ENCODE measurements at places on chromosomes 2 and 18.

GRCh38 chr2:232367591-232368233 lies 10.8 kb upstream of the ALPP start:
- no peak for DNase-seq

GRCh38 chr2:69683170-69683971 lies 39.8 kb upstream of the AAK1 start:
- DNase-seq: peak; percentile 73

DNA sequence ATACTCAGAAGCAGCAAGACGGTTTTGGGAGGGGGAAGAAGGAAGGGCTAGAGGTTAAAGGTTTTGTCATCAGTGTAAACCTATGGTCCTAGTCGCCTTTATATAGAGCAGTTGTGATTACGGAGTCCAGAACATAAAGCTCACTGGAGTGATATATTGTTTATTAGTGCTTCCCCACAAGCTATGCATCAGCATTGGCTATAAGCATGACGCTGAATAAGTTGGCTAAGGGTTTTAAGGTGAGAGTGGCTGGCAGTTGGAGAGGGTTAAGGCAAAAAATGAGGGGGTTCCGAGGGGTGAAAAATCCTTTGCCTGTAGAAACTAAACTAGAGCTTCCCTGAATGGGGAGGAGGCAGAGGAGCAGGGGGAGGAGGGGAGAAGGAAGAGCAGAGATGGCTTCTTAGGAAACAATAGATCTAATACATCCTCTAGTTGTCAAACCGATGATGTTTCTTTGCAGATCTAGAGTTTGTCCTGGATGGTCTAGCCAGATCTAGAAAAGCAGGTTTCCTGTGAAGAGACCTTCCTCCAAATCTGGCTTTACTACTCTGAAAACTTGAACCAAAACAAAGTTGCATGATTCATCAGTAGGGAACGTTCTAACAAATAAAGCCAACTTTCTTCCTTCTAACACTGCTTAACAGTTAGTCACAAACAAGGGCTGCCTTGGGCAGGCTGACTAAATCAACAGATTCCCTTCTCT lies 2.5 kb downstream of the KLF7 start:
- peak; percentile 97 for DNase-seq

GRCh38 chr2:213004197-213004821 lies 147.1 kb downstream of the IKZF2 start:
- DNase-seq: no peak

DNA sequence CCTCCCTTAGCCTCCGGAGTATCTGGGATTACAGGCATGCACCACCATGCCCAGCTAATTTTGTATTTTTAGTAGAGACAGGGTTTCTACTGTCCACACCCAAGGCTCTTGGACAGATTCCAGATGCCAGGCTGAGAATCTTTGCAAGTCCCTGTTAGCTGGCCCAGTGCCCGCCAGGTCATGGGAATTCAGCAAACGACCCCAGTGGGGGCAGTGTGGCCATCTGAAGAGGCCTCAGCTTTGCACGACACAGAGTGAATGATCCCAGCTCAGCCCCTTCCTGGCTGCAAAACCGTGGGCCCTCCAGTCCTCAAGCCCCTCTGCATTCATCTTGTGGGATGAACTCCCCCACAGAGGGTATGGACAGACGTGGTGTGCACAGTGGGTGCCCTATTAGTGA lies 179.5 kb upstream of the ID2 start:
- no peak for DNase-seq

DNA sequence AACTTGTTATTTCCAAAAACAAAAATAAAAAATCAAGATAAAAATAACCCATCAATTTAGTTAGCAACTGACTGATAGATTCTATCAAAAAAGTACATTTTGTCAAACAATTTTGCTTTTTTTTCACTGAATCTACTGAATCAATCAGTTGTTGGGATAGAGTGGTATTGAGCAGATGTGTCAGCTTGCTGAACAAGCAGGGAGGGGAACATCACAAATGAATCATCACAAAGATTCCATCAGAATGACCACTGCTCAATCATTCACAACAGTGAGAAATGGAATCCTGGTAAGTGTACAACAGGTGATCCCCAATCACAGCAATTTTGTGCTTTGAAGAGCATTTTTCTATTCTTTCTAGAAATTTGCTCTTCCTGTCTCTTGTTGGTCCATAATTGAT lies 12.3 kb upstream of the SLC14A2 start:
- peak; percentile 79 for DNase-seq

- no peak for DNase-seq
These were observed 65.0 kb upstream of the LYPD1 start for GRCh38 chr2:132734961-132735360.

- peak; percentile 55 for DNase-seq
These were observed 213.1 kb downstream of the EXOC6B start for GRCh38 chr2:72612614-72613160.

DNA sequence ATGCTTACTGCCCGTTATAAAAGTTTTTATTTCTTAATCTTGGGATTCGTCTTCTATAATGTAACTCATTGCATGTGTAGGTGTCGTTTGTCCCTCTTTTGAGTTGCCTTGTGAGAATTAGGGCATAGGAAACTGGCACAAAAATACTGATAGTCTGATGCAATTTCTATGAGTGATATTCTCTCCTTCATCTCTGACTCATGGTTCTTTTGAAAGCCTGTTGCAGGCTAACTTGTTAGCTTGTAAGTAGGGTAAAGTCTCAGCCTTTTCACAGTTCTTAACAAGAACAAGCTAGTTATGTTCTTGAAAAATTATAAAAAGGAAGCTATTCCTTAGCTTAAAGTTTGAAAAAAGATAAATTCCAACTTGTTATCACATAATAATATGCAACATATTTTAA lies 1085.4 kb upstream of the NRXN1 start:
- DNase-seq: peak; percentile 72

- DNase-seq: peak; percentile 11
These were observed 57.7 kb downstream of the METTL4 start for GRCh38 chr18:2513616-2514015.

GRCh38 chr2:26478366-26478765 lies 442 bp upstream of the OTOF start:
- DNase-seq: no peak

DNA sequence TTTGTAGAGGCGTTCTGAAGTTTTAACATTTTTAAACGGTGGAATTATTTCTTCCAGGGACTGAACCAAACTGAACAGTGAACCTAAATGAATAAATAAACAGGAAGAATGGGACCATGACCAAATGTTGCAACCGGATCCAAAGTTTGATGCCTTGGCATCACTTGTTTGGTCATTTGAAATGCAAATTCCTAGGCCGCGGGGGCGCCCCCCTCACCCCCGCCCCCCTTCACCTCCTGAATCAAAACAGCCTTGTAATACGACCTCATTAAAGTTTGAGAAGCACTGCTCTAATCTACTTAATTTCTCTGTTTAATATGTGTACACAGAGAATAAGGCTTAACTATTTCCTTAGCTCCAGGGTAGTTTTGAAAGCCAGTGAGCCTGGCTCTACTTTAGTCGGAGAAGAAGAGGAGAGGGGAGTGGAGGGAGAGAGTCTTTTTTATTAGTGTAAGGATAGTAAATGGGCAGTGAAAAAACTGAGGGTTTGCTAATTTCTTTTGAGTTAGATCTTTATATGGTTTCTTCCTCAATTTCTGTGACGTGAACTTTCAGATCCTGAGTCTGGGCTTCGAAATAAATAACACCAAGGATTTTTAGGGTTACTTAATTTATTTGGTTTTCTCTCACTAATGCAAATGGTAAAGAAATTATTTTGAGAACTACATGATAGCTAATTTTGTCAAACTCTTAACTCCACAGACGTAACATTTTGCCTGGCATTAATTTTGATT lies 5.7 kb downstream of the C2orf80 start:
- no peak for DNase-seq

DNA sequence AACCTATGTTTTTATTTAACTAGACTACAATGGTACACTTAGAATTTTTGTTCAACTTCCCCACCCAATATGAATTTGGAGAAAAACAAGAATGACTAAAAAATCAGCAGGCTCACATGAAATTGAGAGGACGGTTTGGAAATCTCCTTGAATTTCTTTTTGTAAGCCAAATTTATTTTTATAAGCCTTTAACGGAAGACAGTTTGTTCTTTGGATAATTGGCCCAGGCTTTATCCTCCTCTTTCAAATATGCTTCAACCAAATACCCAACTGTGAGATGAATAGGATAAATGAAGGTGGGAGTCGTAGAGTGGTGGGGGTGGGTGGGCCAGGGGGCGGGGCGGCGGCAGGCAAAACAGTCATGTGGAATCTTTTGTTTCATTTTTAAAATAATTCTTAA lies 60.6 kb downstream of the FMNL2 start:
- no peak for DNase-seq

DNA sequence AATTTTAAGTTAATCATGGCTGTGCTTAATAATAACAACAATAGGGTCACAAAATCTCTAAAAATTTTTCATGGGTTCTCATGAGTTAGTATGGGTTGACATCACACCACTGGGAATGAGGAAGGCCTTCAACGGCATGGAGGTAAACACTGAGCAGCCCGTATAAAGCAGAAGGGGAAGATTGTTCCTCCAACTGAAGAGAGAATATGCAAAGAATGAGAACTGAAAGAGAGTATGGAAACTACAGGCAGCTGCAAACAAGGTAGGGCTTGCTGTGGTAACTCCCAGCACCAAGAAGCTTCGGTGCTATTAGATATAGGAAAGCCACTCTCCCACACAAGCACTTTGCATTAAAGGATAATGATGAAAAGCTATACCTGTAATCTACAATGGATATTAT lies 1242.3 kb upstream of the CELF4 start:
- DNase-seq: no peak

- no peak for DNase-seq
These were observed 27.0 kb upstream of the ST3GAL5 start for GRCh38 chr2:85915606-85916303.

GRCh38 chr2:240429872-240430491 lies 5.5 kb upstream of the GPC1 start:
- no peak for DNase-seq

DNA sequence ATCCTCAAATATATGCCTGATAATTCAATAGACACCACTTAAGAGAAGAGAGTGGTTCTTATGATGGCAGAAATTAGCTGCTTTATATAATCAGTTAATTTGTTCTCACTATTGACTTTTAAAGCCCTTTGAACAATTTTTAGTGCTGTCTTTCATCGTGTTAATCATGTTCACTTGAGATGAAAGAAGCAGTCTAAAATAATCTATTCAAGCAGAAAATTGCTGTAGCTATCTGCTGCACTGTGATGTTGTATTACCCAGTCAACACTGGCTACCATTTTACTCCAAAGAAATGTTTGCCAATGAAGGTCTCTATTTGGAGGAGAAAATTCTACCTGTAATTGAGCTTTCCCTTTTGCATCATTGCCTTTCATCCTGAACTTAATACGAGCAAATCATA lies 459.8 kb upstream of the FSIP2 start:
- DNase-seq: no peak

DNA sequence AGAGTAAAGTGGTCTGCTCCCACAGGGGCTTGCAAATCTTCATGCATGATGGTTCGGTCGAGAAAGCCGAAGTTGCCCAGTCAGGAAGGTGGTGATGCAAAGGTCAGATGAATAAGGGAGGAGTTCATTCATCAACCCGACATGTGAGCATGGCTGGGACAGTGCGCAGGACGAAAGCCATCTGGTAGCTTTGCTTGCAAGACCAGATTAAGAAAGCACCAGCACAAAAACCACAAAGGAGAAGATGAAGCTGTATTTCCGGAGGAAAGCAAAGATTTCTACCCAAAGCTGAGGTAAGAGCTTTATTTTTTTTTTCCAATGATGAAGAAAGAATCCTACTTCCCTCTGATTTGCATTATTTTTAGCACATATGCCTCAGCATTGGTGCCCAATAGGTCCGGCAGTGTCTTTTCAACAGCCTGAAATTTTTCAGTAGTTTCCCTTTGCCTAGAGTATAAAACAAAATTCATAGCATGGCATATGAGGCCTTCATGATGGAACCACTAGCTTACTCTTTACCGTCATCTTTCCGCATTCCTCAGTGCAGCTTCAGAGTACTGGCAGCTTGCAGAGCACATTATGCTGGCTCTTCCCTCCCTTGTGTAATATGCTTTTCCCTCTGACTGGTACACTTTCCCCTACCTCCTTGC lies 112.0 kb upstream of the THOC1 start:
- DNase-seq: no peak

DNA sequence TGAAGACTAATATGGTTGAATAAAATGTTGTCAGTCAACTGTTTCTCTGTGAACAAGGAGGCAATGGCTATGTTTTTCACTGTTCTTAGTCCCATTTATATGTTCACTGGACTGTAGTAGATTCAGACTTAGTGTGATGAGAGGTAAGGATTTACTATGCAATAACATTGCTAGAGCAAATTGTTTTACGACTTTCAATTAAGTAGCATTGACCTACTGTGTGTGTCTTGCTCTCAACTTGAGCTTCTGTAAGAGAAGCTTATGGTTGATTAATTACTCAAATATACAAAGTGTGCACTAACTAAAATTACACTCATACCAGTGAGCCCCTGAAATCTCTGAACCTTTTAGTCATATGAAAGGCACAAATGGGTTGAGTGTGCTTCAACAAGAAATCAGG lies 168.6 kb downstream of the RAPGEF4 start:
- DNase-seq: no peak

- DNase-seq: peak; percentile 68
These were observed 182.3 kb downstream of the CAMKMT start for GRCh38 chr2:44543773-44544725.

- DNase-seq: no peak
These were observed 75.1 kb downstream of the RFTN2 start for GRCh38 chr2:197600306-197600705.

- DNase-seq: no peak
These were observed 22.5 kb downstream of the C1QL2 start for GRCh38 chr2:119136093-119136492.

DNA sequence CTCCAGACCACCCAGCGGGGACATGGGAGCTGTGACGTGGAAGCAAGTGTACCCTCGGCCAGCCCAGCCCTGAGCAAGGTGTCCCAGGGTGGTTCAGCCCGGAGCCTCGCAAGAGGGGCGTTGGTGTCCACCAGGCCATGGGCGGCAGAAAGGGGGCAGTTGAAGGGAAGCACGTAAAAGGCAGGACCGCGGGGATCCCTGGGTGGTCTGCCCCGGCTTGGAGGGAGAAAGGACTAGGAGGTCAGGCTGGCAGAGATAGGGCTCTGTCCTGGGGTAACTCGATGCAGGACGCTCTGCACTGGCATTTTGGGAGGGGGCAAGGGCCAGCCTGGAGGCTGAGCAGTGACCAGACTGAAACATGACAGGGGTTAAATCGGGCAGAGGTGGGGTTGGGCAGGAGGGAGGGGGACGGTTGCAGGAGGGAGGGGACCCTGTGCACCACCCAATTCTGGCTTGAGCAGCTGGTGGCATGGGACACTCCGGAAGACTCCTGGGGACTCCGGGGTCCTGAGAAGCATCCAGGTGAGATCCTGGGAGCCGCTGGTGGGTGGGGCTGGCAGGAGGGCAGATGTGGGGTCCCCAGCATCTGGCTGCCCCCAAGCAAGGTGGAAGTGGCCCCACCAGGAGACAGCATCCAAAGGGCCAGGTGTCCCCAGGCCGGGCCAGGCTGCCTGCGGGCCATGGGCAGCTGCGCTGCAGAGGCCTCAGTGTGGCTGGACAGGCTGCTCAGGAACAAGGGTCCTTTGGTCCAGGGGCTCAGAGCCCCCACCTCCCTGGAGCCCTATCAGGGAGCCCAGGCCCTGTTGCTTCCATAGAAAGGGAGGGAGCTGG lies 46.8 kb upstream of the GPC1 start:
- DNase-seq: no peak
